Upper lobe of left lung (tissue), 6 donors: ENCODE measurements at places on chromosomes 12 and 14.

DNA sequence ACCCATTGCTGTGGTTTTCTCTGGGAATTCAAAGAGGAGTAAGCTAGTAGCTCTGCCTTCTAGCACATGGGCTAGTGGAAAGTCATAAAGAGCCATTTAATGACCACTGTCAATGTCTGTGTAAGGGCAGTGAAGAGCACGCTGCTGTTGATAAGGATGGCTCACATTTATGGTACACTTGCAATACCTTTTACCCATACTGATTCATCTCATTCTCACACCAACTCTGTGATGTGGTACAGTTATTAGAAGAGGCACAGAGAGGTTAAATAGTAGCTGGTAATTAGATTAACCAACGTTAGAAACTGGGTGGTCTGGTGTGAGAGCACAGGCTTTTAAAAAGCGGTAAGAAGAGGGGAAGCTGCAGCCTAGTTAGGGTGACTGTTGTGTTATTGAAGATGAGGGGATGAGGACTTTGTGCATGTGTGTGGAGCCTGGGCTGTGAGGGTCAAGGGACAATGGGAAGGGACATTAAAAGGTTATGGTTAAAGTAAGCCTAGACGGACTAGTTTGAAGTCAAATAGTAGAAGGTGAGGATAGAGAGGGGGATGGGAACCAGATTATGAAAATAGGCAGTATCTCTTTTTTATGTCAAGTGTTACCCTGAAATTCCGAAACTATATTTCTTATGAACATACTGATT, 25.2 kb downstream of the RASSF3 start:
- DNase-seq, result no peak

DNA sequence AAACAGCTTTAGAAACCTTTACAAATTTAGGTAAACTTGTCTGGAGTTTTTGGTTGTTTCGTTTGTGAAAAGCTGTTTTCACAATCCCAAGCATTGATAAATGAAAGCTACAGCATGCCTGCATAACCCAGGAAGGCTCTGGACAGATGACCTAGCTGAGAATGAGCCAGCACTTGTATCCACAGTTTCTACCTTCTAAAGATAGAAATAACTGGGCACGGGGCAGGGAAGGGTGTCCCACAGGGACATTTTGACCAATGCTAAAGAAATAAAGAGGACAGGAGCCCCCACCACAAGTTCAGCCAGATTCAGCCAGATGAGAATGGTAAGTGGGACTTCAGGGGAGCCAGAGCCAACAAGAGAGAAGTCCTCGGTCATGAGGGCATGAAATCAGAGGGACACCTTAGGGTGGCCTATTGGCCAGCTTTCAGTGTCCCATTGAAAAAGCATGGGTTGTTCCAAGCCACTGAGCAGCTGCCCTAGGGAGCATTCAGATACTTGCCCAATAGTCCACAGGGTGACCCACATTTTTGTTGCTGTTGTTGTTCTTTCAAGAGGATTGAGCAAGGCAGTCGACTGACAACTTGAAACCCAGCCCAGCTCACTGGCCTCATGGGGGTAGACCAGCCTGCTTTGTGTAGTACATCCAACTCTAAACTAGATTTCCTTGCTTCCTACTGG, 140.3 kb upstream of the NUDT4 start:
- peak; percentile 48 for DNase-seq

- DNase-seq, result no peak
Observed at GRCh38 chr14:38389681-38390080, 133.8 kb upstream of the CLEC14A start.

- no peak for DNase-seq
Observed at GRCh38 chr12:104513681-104514080, 56.9 kb downstream of the CHST11 start.

GRCh38 chr12:101078536-101079285, 131.3 kb downstream of the SLC5A8 start:
- DNase-seq, result no peak

DNA sequence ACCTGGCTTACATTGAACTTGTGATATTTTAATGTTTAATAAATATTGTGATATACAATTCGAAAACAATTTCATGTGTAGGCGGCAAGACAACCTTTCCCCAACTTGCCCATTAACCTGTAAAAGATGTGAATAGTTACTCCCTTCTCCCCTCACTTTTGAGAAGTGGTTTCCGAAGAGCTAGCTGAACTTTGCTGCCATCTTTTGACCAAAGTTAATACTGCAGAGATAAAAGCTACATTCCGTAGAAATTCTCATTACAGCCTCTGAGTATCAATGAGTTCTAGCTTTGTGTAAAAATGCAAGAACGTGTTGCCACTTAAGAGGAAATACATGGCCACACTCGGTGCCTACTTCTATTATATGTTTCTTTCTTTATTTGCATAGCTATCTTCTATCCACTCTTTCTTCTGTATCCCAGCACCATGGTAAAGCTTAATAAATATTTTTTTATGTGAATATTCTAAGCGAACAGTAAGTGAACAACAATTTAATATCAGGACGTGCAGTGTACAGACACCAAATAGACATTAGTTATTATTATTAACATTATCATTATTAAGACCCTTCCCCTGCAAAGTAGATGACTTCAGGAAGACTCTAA, 105.1 kb upstream of the TMEM260 start:
- DNase-seq, result no peak
